Chondrocyte (in vitro differentiated cells): ENCODE measurements at places on chromosomes 6 and 20. TPM values are rescaled to one million over a fixed set of nuclear protein-coding genes. Genes with fewer than 3 reads are reported as not detected.

GNAS-AS1 gene
- total RNA-seq = 1.1 to 2.7 TPM (median 1.7 TPM) in 3 replicates

- H3K36me3 ChIP-seq = no peaks in the 10 kb centered on the region
- peak overlapping the region; percentile 74 for H3K27ac ChIP-seq
- no peaks in the 10 kb centered on the region for H3K27me3 ChIP-seq
Observed at GRCh38 chr20:5786930-5787795, 37.0 kb downstream of the SHLD1 start.

- H3K4me3 ChIP-seq = no peak overlapping the region
- DNase-seq = no peak
- H3K36me3 ChIP-seq = no peaks in the 10 kb centered on the region
- no peaks in the 10 kb centered on the region for H3K27me3 ChIP-seq
Observed at GRCh38 chr6:158703111-158703836, 53.4 kb downstream of the SYTL3 start.

FUT9 gene
- not detected in 3 replicates for total RNA-seq

- H3K4me1 ChIP-seq = peaks cover 8% of the 10 kb centered on the region
- H3K36me3 ChIP-seq = no peaks in the 10 kb centered on the region
- no peaks in the 10 kb centered on the region for H3K27me3 ChIP-seq
- H3K27ac ChIP-seq = no peak overlapping the region
Observed at GRCh38 chr20:48706710-48707365, 121.0 kb downstream of the PREX1 start.

DNA sequence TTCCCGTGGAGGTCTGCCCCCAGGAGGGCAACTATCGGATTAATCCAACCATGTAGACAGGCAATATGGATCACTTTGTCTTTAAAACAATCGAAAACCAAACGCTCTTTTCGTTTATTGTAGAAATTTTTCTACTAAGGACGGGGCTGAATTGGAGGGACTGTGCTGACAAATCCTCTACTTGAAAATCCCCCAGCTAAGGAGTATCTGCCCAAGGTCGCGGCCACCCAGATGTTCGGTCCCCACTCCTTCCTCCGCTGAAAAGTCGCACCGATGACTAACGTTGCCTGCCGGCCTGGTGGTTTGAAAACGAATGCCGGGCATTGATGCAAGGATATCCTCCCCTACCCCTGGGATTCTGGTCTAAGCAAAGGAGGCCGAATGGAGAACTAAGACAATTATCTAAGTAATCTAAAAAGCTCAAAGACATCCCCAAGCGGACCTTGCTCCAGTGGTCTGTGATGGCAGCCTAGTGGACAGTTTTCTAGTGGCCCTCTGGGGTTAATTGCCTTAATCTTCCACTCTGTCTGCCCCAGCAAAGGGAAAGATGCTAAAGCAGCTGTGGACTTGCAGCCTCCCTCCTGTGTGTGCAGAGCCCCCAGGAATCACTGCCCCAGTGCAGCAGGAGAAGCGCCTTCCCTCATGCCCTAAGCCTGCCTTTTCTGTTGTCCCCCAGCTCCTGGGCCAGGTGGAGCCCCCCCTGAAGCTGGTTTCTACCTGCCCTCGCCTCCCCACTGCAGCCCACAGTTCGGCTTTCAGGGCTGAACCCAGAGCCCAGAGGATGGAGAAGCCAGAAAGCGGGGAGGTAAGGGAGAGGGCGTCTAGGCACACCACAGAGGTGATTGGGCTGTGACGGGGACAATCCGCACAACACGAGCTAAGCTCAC lies 3.6 kb upstream of the FOXC1 start:
- no peak overlapping the region for H3K27ac ChIP-seq
- DNase-seq = no peak
- H3K27me3 ChIP-seq = peaks cover 1% of the 10 kb centered on the region
- H3K36me3 ChIP-seq = peaks cover 3% of the 10 kb centered on the region

CRISP2 gene
- not detected in 3 replicates for total RNA-seq

DNA sequence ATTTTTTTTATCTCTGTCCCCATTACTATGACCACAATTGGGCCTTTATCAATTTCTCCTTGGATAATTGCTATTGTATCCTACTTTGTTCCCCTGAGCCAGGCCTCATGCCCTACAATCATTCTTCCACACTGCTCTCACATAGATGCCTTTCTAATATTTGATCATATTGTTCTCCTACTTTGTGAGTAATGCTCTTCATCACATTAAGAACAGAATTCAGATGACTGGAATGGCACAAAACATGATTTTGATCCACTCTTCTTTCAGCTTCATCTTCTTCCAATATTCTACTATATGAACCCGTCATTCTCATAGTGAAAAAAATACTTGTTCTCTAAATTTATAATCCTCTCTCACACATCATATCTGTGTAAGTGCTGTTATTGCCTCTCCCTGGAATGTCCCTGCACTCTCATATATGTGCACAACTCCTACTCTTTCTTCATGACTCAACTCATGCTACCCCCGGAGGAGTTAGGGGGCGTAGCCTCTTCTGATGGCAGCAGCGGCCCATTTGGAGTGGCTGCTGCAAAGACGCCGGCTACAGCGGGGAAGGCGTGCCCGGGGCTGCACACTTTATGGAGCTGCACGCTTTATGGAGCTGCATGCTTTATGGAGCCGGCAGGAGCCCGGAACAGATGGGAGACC lies 25.3 kb upstream of the HACE1 start:
- peaks cover 24% of the 10 kb centered on the region for H3K27me3 ChIP-seq
- H3K4me1 ChIP-seq = no peaks in the 10 kb centered on the region
- no peak overlapping the region for H3K4me3 ChIP-seq
- DNase-seq = no peak
- H3K36me3 ChIP-seq = no peaks in the 10 kb centered on the region
